ENCODE measurements at places on chromosomes 2 and 18.

DNA sequence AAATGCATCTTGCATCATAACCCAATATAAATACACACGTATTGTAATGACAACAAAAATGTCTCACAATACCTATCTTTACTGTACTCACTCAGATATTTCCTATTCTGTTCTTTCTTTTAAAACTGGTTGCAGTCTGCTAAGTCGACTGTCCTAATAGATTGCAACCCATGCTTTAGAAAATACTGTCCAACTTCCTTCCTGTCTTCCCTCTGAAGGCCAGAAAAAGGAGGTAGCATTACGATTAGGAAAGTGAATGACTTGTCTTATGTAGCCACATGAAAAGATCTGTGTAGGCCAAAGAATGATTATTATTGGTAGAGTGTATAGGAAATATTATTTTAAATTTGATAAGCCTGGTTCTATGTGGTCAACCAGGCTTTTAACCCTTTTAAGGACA is 134.1 kb downstream of the FAM210A start:
- DNase-seq = no peak

- no peak for DNase-seq
These were observed 128.1 kb upstream of the SERTAD2 start for GRCh38 chr2:64781711-64782390.

DNA sequence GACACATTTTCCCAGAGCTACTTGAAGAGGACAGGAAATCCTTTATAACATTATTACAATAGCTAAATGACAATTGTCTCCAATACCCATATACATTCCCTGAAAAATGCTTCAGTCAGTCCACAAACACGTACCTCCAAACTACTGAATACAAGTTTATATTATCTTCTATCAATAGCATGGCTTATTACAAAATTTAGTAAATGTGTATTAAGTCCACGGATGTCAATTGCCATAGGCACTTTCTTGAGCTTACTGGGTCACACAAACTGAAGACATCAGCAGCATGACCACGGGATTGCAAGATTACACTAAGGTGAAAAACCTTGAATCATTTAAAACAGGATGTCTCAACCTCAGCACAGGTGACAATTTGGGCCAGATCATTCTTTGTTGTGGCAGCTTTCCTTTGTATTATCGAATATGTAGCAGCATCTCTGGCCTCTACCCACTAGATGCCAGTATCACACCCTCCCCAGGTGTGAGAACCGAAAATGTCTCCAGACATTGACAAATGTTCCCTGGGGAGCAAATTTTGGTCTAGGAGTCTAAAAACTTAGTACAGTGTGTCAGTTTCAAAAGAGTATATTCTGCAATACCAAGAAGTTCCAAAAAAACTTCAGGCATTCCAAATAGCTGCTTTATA is 1.4 kb downstream of the MBD2 start:
- peak; percentile 36 for DNase-seq

- DNase-seq = no peak
These were observed 37.8 kb downstream of the COMMD1 start for GRCh38 chr2:61943251-61943650.

DNA sequence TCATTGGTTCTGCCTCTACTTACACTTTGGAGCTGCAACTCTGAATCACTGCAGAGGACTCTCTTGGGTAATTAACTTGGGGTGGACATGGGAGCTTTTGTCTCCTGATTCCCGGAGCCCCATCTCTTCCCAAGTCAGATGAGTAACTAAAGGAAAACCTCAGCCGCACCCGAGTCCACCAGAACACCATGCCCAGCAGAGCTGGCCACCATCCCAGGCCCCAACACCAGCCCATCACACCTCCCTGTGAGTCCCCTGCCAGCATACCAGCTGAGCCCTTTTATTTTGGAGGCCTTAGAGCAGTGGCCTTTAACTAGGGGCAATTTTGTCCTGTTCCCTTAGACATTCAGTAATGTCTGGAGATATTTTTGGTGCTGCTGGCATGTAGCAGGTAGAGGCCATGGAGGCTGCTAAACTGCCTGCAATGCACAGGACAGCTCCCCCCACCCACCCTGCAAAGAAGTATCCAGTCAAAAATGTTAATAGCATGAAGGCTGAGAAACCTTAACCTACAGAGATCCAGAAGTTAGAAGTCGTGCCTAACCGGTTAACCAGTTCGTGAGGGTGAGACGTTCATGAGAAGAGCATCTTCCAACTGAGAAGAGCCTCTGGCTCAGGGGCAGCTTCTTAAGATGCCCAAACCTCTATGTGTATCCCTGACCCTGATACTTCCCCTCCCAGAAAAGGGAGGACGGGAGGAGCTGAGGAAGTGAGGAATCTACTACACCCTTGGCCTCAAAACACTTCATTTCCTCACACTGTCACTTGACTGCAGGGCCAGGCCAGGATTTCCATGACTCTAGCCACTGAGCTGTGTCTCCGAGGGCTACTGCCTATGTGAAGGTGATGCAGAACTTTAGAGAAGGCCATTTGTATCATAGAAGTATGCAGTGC is 139.9 kb upstream of the EPAS1 start:
- no peak for DNase-seq

DNA sequence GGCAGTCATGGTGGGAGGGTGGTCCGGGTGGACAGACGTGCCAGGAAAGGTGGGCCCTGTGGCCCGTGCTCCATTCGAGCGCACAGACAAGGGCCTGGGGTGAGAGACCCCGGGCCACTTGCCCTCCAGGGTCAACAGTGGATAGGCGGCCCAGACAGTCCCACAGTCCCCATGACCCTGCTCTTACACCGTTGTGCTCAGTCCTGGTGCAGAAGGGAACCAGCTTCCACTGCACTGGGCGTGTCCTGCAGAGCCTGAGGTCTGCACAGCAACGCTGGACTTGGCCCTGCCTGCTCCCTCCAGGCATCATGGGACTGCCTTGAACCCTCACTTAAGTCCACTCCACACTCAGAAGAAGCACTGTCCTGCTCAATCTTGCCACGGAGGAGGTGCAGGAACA is 52.0 kb downstream of the PXDN start:
- DNase-seq = no peak

DNA sequence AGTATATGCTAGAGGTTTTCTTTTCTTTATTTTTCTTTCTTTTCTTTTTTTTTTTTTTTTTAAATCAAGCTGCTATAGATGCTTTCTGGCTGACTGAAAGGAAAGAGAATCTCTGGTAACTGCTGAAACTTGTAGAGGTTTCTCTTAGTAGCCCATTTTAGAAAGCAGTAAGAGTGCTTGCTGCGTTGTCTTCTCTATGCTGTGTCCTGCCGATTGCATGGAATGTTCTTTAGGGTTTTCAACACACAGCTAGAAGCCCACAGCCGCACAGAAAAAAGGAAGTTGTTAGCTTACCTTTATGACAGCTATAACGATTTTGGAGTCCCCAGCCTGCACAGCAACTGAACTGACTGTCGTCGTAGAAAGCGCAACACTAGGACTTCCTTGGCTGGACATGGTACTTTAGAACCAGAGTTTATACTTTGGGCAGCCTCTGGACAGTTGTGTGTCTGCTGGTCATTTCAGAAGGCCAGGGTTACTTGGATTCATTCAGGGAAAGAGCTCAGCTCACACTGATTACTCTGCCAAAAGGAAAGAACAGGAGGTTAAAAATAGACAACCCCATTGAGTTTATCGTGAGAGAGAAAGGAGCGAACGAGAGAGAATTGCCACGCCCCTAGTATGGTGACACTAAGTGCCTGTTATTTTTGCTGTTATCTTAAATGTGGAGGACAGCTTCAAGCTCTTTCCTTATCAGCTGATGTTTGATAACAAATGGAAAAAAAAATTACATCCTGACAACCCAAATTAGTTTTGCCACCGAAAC is at the start of gene CCDC141:
TSS of gene CCDC141 (minus strand) at position 592 of the 766 bp plus-strand sequence. CDS start at position 396, 196 bp downstream.
- no peak for DNase-seq

GRCh38 chr18:39721712-39722111 is 2156.1 kb upstream of the CELF4 start:
- no peak for DNase-seq

DNA sequence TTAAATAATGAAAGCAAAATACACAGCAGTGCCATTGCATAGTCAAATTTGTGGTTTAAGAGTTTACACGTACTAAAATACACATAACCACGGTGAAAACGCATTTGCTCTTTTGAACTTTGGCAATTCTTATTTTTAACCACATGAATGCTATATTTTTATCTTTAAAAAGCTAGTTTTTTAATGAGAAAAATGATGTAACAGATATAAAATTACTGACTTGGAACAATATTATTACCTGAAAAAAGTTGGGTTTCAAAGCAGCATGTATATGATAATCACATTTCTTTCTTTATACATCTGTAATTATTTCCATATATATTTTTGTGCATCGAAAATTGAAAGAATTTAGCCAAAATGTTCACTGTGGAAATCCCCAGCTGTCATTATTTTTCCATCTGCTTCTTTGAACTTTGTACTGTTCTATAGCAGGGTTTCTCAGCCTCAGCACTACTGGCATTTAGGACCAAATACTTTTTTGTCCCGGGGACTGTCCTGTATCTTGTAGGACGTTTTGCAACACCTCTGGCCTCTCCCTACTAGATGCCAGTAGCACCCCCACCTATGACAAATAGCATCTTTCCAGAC is 75.9 kb upstream of the CAB39 start:
- DNase-seq = no peak

- no peak for DNase-seq
These were observed 73.7 kb upstream of the SLC1A4 start for GRCh38 chr2:64915510-64915900.

DNA sequence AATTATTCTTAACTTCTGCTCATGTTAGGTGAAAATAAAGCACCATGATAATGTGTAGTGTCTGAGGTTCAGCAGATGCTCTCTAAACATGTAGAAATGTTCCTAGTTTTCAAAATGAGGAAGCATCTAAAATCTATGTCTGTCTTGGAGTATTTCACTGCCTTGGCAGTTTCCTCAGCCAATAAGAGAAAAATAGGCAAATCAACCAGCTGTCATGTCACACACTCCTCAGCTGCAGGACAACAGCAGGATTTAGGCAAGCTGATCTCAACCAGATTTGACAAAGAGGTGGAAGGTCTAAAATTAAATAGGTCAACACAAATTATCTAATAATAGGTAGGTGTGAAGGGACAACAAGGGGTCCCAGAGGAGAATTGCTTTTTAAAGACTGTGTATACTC is 164.1 kb upstream of the BOD1L2 start:
- DNase-seq = peak; percentile 11

DNA sequence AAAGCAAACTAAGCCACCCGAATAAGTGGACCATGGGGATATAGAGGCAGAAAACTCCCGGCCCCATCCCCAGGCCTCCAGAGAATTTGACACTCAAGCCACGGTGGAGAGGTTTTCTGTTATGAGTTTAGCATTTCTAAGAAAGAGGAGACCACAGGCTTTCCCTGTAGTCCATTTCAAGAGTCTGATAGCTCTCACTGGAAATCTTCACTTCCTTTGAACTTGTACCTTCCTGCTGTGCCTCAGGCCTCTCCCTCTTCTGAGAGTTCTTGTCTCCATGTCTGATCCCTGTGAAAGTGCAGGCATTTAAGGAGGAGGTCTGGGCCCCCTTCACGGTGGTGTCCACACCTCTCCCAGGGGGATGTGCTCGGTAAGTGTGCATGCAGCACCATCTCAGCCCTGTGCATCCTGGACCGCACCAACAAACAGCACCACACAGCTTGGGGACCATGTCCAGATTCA is 113.7 kb downstream of the BCL2 start:
- no peak for DNase-seq

DNA sequence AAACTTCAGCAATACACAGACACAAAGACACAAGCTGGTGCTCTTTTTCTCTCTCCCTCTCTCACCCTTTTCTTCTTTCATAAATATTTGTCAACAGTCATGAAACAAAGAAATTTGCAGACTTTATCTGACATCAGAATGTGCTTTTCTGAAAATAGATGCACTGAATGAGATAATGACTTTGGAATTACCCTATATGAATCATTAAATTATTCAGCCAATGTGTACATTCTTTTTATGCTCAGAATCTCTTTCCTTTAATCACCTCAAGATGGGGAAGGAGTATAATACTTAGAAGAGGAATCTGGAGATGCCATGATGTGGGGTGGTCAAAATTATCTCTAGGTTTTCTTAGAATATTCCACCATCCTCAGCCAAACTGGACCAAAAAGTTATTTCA is 289.9 kb downstream of the LRRTM1 start:
- DNase-seq = no peak

GRCh38 chr2:209671020-209671680 is 100.5 kb upstream of the UNC80 start:
- peak; percentile 75 for DNase-seq

DNA sequence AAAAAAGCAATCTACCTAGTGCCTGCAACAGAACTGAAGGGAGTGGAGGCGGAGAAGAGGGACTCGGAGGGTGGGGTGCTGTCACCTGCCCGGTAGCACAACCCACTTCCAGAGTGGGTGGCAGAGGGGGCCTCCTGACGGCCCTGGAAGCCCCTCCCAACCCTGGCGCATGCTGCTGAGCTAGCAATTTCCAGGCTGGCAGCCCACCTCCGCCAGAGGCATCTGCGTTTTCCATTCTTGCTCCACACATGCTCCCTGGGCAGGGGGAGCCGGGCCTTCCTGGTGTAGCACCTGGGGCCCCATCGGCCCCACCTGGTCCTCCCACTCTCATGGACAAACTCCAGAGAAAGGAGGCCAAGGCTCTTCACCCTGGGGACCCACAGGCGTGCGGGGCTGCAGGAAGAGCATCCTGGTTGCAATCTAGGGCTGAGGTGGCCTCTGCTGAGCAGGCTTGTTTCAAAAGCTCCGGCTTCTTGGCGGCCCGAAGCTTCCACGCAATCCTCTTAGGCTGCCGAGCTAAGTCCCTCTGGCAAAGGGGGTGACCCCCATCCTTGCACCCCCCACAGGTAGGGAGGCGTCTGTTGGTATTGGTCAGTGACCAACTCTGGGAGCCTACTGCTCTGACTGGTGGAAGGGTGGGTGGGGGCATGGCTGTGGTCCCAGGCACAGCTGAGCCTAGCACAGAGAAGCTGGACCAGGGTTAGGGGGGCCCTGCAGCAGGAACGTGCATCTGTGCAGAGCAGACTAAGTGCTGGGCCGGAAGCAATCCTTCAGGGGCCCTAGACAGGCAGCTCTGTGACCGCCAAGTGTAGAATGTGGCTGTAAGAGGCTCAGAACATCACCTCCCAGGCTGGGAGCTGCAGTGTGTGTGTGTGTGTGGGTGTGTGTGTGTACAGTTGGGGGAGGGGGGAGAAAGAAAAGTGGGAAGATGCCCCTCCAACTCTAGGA is 2.6 kb downstream of the HS6ST1 start:
- DNase-seq = no peak

DNA sequence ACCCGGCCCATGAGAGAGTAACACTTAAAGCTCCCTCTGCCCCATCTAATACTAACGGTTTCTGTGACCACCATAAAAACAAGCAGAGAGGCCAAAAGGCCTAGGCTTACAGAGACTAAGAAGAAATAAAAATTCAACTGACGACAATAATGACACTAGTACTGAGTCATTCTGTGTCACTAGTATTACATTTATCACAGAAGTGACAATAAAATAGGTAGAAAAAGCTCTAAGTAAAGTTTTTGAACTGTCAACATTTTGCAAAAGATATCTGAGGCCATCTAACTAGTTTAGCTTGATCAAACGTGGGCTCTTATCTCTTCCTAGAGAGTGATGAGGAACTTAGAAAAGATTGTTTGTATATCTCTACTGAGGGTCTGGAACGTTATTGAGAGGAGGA is 35.6 kb downstream of the AP1S3 start:
- DNase-seq = no peak

GRCh38 chr2:207619764-207620203 is 5.4 kb downstream of the METTL21A start:
- DNase-seq = no peak

All from NCI-H748 treated with DMSO at 0.1 percent for 48 hours (cell line).